ENCODE measurements at places on chromosomes 4 and X.

- peak; percentile 52 for DNase-seq
Measured at GRCh38 chr4:76198411-76199237, 15.0 kb downstream of the SCARB2 start.

DNA sequence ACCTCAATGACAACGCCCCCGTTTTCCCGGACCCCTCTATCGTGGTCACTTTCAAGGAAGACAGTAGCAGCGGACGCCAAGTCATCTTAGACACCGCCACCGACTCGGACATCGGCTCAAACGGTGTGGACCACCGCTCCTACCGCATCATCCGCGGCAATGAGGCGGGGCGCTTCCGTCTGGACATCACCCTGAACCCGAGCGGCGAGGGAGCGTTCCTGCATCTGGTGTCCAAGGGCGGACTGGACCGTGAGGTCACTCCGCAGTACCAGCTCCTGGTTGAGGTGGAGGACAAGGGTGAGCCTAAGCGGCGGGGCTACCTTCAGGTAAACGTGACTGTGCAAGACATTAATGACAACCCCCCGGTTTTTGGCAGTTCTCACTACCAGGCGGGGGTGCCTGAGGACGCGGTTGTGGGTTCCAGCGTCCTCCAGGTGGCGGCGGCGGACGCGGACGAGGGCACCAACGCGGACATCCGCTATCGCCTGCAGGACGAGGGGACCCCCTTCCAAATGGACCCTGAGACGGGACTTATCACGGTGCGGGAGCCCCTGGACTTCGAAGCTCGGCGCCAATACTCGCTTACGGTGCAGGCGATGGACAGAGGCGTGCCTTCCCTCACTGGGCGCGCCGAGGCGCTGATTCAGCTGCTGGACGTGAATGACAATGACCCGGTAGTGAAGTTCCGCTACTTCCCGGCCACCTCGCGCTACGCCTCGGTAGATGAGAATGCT, 2.2 kb downstream of the FAT4 start:
- DNase-seq, result no peak

GRCh38 chr4:47486231-47486673, 1.2 kb downstream of the ATP10D start:
- no peak for DNase-seq

- peak; percentile 36 for DNase-seq
Measured at GRCh38 chrX:15142084-15142715, 127.7 kb downstream of the ASB9 start.

DNA sequence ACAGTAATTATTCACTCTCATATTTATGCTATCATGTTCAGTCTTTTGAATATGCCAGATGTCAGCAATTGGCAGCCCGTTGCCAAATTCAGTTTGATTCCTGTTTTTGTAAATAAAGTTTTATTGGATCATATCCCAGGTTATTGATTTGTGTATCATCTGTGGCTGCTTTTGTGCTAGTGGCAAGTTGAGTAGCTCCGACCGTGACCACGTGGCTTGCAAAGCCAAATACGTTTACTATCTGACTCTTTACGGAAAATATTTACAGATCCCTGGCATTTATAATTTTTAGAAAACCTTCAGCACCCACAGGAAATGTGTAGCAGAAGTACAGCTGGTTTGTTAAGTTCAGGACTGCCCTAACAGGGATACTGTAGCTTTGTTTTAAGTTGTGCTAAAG, 67.4 kb downstream of the VCX2 start:
- no peak for DNase-seq

- no peak for DNase-seq
Measured at GRCh38 chrX:148380650-148381561, 119.5 kb upstream of the AFF2 start.

GRCh38 chr4:3342182-3342854, 49.5 kb downstream of the RGS12 start:
- DNase-seq, result no peak

GRCh38 chr4:5742968-5743367, 32.0 kb downstream of the EVC start:
- no peak for DNase-seq

- no peak for DNase-seq
Measured at GRCh38 chr4:125985856-125986255, 671.1 kb downstream of the FAT4 start.
